ENCODE measurements at places on chromosomes 4 and X. TPM values are rescaled to one million over a fixed set of nuclear protein-coding genes. Genes with fewer than 3 reads are reported as not detected.

Gene PWWP3B
- total RNA-seq, result 2.1 TPM

Gene SPRY1
- 61.4 TPM for total RNA-seq

Gene FGA
- not detected for total RNA-seq

Gene AASDH
- total RNA-seq, result 7.9 TPM

Gene SRPX
- 33.5 TPM for total RNA-seq

Gene VSIG4
- total RNA-seq, result not detected

Gene ZNF732
- total RNA-seq, result 1.1 TPM

Gene FRMD7
- 0.34 TPM for total RNA-seq

Gene CNKSR2
- total RNA-seq, result 1.7 TPM

Gene DTHD1
- not detected for total RNA-seq

Gene EDA
- total RNA-seq, result 0.65 TPM
